ENCODE measurements at places on chromosomes 7 and 10. TPM values are rescaled to one million over a fixed set of nuclear protein-coding genes. Genes with fewer than 3 reads are reported as not detected.

The IDI2 gene
- total RNA-seq, result not detected

DNA sequence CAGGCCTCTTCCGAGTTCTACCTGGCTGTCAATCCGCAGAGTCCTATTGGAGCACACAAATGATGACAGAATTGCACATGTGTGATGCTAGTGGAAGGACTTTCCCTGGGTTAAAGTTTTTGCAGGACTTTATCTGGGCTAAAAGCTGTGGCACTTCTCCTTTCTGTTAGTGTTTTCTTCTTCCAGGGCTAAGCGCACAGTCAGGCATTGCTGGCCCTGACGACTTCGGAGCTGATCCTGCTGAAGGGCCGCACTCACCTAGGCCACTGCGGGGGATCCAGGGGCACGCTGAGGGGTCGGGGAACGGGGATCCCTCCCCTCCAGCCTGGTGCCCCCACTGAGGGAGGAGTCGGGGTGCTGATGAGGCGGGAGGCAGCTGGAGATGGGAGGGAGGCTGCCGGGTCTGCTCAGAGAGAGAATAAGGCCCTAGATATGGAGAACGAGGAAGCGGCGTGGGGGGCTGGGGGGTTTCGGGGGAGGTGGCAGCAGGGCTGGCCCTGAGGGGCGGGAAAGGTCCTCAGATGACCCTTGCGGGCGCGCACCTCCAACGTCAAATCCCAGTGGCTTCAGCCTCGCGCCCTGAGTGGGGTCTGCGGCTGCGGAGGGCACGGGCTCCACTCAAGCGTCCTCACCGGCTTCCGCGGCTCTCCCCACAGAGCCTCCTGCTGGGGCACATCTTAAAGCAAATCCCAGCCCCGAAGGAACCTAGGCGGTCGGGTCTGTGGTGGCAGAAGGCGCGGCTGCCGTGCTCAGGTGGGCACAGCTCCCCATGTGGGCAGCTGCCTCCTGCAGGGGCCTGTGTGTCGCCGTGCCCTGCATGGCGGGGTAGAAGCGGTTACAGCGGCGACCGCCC lies 30.9 kb downstream of the AGR3 start:
- no peak for DNase-seq

- DNase-seq, result no peak
Measured at GRCh38 chr7:34835901-34836600, 178.0 kb downstream of the NPSR1 start.

DNA sequence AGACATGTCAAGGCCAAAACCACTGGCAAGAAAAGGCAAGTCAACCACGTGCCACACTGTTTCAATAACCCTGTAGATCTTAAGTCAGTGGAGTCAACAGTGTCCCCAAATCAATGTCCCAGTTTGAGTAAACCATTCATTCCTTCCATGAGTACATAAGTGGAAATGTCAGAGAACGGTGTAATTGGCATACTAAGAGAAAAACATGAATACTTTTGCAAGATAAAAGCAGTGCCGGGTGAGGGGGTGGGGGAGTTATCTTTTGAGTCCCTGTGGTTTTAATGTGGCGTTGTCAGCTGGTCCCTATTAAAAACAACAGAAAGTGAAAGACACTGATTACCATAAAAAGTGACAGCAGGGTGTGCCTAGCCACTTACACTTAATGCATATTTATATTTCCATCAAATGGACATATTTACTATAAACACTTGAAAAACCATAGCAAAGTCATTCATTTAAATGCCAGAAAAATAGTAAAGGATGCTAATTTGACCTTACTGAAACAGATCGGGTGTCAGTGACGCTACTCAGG lies 37.8 kb downstream of the RSU1 start:
- DNase-seq, result no peak

DNA sequence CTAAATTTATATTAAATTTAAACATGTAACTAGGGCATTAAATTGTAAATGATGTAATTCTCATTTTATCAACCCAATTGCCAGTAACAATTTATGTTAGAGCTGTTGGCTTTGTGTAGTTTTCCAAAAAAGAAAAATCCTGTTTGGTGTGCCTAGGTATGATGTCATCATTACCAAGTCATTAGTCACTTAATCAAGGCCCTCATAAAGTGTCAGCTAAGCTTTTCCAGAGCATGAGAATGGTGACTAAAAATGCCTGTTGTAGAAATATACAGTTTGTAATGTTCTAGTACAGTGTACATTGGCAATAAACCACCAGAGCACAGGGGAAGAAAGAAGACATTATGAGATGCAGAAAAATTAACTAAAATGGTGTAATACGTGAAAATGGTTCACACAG lies 593.8 kb upstream of the ANKRD30A start:
- no peak for DNase-seq

The HOXA7 gene
- total RNA-seq, result 6.3 TPM

DNA sequence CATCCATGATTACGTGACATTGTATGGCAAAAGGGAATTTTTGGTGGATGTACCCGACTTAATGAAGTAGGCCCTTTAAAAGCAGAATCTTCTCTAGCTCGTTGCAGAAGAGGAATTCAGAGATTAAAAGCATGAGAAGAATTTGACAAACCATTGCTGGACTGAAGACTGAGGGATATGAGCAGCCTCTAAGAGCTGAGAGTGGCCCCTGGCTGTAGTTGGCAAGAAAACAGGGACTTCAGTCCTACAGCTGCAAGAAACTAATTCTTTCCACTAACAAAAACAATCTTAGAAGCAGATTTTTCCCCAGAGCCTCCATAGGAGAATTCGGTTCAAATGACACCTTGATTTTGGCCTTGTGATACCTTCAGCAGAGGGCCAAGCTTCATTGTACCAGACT lies 34.1 kb downstream of the MACC1 start:
- no peak for DNase-seq

DNA sequence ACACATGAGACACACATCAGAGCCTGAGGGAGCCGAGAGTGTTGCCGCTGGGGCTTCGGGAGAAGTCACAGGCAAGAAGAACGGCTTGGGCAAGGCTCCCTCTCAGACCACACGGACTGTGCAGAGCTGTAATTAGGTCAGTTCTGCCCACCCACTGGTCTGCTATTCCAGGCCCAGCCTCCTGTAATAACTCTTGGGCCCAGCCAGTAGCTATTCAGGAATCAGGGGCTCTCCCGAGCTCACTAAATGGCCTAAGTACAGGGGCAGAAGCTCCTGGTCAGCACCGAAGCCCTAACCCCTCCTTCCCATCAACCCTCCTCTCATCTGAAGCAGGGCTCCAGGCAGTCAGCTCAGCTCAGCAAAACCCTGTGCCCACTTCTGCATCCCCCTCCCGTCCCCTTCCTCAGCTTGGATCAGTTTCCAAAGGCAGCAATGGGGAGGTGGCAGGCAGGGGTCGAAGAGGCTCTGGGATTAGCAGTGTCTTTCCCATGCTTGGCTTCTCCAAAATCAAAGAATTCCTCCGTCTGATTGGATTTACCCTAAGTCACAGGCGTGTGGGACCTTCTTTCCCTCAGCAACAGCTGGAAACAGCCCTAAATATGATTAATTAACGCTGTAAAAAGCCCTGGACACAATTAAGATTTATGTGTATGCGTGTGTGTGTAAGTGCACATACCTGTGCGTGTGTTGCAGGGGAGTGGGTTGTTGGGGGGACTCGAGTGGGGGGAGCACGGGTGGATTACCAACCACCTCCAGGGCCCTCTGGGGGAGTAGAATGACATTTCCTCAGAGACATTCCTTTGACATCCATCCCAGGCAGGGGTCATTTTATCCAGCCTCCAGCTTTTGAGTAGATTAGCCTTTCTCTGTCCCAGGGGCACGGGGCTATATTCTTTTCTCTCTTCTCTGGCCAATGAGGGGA lies 48.4 kb upstream of the BTRC start:
- DNase-seq, result no peak

The AOC1 gene
- 1.5 TPM for total RNA-seq

The TMEM178B gene
- total RNA-seq, result 7.9 TPM

The ASIC3 gene
- total RNA-seq, result 0.34 TPM

The BRAF gene
- 77.2 TPM for total RNA-seq

GRCh38 chr7:144842377-144842851 lies 6.6 kb upstream of the TPK1 start:
- peak; percentile 72 for DNase-seq

DNA sequence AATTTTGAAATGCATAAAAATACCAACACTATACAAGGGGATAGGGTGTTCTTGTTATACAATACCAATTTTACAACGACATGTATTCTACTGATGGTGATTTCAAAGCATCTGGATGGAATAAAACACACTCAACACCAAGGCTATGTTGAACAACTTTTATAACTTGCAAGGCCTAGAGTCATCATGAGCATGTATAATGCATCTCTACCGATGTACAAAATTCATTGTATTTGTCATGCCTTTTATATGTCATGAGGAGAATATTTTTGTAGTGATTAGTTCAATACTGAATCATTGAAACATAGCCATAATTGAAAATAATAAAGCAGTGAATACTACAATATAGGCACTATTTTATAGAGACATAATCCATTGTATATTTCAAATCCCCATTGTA lies 160.2 kb downstream of the ETV1 start:
- DNase-seq, result no peak

DNA sequence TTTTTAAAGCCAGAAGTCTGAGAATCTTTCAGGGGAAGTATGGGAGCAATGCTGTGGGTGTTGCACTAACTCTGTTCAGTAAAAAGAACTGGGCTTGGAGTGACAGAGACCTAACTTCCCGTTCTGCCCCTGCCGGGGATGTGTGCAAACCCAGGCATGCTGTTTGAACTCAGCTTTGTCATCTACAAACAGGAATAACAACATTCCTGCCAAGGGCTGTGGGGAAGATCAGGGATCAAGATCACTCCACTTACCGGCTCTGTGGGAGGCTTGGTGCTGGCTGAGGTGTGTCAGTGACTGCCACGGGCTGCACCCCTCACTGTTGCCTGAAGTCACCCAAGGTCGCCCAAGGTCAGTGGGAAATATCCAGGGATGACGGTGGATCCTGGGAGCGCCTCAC lies 23.1 kb upstream of the DRGX start:
- peak; percentile 80 for DNase-seq

The CRHR2 gene
- total RNA-seq, result 0.34 TPM

GRCh38 chr7:55983537-55983936 lies 19.2 kb downstream of the NIPSNAP2 start:
- DNase-seq, result no peak

The PLEKHS1 gene
- 25.7 TPM for total RNA-seq

- no peak for DNase-seq
Measured at GRCh38 chr7:36131499-36131898, 21.6 kb upstream of the EEPD1 start.

- peak; percentile 59 for DNase-seq
Measured at GRCh38 chr10:30980951-30981616, 50.6 kb downstream of the ZNF438 start.

- DNase-seq, result peak; percentile 67
Measured at GRCh38 chr7:74312418-74313028, 23.3 kb downstream of the CLIP2 start.

The TSPAN12 gene
- 18.8 TPM for total RNA-seq

The NPTX2 gene
- total RNA-seq, result 12.5 TPM

The SH2D4B gene
- total RNA-seq, result not detected

GRCh38 chr10:10526846-10527245 lies 490.8 kb upstream of the CELF2 start:
- DNase-seq, result no peak

The GSTO2 gene
- total RNA-seq, result 47.0 TPM

DNA sequence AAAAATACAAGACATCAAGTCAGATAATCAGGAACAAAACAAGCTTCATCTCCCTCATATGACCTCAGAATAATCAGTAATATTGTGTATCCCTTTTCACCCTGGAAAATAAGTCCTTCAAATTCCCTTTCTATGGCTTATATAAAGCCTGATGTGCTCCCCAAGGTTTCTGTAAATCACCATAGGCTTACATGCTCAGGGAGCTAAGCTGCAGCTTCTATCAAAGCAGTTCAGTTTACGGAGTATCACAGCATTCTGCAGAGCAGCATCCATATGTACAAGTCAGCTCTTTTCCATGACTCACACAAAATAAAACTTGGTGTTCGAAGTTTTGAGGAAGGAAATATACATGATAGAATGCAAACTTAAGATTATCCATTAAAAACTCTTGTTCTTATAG lies 225.6 kb downstream of the LRRTM3 start:
- DNase-seq, result no peak

The LDB3 gene
- 15.9 TPM for total RNA-seq

DNA sequence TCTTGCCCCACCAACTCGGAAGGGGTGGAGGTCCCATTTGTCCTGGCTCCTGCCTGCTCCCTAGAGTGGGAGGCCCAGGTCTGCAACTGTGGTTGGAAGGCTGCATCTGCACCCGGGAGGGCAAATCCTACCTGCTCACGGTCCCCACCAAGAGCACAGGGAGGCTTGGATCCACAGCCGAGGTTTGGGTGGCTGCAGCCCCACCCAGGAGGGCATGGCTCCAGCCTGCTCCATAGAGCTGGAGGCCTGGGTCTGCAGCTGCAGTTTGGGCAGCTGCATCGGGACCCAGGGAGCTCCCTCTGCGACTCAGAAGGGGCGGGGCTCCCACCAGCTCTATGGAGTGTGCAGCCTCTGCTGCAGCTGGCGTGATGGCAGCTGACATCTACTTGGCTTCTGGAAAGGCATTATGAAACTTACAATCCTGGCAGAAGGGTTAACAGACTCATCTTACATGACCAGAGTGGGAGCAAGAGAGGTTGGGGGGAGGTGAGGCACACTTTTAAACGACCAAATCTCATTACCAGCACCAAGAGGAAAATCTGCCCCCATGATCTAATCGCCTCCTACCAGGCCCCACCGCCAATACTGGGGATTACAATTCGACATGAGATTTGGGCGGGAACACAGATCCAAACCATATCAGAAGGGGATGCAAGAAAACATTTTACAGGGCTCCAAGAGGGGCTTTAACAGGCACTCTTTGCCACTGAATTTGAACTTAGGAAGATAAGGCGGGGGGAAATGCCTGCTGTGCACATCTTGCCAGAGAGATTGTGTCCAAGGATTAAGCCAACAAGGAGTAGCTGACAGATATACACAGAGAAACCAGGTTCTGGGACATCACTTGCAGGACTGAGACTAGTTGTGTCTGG lies 8.2 kb upstream of the BLVRA start:
- DNase-seq, result no peak

- DNase-seq, result no peak
Measured at GRCh38 chr10:27276581-27276980, 36.0 kb upstream of the ACBD5 start.

DNA sequence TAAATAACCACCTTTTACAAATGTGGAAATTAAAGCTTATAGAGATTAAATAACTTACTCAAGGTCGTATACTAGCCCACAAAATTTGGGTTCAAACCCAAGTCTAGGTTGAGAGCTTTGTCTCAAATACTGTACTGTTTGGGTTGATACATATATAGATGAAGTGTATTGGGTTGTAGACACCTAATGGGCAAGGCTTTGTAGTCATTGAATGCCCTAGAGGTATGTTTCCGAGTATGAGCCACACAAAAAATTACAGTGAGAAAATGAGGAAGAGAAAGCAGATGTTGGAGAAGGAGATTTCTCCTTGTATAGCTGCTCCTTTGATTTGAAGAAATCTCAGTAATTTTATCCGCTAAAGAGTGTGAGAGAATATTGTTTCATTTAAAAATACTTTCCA lies 60.6 kb downstream of the C1GALT1 start:
- no peak for DNase-seq

DNA sequence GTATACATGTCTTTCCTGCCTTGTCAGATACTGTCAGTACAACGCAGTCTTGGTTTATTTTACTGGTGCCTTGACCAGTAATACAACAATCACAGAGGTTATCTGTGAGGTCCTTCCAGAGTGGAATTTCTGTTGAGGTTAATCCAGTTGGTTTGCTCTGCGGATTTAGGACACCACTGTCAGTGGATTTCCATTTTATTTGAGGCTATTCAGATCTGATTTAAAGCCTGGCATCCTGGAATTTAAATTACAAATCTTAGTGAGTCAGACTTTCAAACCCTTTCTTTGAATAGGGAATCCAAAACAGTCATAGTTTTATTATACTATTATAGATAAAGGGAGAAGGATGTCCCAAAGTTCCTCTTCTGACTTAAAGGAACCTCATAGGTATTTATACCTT lies 40.5 kb downstream of the ANLN start:
- DNase-seq, result no peak

The TMEM270 gene
- not detected for total RNA-seq
